Suppressor macrophage treated with lipopolysaccharide for 1 hour (primary cell): ENCODE measurements at places on chromosomes 7 and 10.

DNA sequence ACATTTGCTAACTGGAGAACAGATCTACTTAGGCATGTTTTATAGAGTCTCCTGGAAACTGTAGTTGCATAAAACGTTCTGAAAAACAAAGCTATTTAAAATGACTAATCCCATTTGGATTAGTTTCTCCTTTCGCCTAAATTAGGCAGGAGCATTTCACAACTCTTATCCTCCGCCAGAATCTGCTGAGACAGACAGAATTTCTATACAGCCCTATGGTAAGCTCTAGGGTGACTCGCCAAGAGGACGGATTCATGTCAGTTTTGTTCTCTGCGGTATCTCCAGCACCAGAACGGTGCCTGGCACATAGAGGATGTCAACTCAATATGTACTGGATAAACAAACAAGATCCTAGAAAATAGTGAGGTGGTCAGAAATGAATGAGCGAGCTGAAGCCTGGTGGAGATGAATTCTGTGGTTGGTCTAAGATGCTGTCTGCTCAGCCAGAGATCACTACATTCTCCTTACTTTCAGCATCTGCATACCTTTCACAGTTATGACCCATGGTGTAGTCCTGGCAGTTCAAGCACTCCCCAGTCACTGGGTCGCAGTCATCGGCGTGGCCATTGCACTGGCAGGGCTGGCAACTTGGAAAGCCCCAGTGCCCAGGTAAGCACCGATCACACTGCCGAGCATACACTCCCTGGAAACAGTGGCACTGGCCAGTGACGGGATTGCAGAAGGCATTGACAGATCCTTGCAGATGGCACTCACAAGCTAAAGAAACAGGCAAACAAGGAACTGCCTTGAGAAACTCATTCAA, 44.0 kb downstream of the LAMB1 start:
- DNase-seq = peak; percentile 49

- no peak for DNase-seq
Measured at GRCh38 chr7:47197486-47197885, 384.4 kb downstream of the TNS3 start.

DNA sequence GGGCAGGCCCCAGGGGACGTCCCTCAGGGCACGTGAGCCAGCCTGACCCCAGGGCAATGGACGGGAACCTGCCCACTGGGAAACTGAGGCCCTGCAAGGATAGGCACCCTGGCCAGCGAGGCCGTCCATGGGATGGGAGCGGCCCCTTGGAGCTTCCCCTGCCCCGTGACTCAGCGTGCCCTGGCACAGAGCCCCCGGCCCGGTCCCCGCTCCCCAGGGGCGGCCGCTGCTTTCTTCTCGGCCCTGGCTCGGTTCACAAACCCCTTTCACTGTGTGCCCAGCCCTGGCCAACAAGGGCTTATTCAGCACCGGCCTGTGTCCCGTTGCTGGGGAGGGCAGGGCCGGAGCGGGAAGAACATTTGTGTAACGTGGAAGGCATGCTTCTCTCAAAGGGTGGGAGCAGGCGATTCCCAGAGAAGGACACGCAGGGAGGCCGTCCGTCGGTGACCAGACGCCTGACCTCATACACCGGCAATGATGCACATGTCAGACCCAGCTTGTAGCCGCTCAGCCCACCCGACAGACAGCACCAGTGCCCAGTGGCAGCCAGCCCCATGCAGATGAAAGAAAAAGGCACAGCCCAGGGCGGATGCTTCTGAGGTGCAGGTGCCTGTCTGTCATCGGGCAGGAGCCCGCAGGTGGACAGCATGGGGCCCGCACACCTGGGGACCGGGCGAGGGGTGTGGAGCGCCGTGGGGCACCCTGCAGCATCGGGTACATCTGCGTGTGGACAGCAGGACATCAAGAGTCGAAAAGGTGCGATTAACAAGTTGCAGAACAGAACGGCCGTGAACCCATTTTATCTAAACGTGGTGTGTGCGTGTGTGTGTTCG, 94.5 kb downstream of the PDGFA start:
- DNase-seq = no peak

DNA sequence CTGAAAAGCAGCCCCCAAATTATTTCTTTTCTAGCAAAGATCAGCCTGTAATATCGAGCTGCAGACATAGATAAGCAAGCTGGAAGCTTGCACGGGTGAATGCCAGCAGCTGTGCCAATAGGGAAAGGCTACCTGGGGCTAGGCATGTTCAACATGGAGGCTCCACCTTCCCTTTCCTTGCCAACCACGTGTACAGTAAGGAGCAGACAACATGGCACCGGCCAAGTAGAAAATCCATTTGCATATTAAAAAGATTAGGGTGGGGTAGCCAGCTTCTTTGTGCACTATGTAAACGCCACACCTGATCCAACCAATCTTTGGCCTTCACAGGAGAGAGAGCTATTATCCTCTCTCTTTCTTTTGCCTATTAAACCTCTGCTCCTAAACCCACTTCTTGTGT, 56.7 kb upstream of the SEPHS1 start:
- DNase-seq = no peak

- DNase-seq = peak; percentile 53
Measured at GRCh38 chr10:128063736-128064107, 62.5 kb downstream of the MKI67 start.

DNA sequence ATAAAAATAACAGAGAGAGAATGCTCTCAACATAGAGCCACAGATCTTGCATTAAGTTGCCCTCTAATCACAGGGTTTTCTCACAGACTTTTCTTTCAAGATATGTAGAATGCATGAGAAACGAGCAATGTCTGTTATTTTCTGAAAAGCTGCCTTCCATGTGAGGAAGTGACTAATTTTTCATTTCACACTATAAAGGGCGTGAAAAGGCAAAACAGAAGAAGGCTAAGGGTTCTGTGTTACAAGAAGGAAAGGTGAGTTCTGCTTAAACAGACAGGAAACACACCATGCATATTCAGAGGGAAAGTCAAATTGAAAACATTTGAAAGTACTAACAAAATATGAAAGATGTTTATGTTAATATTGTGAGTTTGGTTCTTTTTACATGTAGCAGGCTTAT, 189.2 kb downstream of the SEMA3D start:
- no peak for DNase-seq

DNA sequence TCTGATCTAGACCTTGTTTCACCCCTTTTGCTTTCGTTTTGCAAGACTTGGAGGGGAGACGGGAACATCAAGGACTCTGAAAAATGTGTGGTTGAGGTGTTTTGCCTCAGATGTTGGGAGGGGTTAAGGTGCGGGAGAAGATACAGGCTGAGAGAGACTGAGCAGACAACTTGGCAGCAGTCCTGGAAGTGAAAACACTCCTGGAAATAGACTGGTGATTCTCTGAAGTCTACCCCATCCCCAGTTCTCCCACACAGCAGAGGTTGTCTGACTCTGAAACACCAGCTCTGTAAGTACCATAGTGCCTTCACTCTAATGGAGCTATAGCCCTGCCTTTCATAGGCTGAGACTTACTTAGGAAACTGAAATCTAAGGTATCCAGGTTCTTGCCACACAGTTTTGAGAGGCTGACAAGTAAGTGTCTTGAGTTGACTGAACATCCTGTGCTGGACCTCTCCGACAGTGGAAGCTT, 152.5 kb downstream of the PPP1R9A start:
- no peak for DNase-seq

GRCh38 chr7:138948403-138948802, 32.8 kb downstream of the KIAA1549 start:
- no peak for DNase-seq

GRCh38 chr10:114538181-114538906, 119.7 kb downstream of the ABLIM1 start:
- DNase-seq = no peak

DNA sequence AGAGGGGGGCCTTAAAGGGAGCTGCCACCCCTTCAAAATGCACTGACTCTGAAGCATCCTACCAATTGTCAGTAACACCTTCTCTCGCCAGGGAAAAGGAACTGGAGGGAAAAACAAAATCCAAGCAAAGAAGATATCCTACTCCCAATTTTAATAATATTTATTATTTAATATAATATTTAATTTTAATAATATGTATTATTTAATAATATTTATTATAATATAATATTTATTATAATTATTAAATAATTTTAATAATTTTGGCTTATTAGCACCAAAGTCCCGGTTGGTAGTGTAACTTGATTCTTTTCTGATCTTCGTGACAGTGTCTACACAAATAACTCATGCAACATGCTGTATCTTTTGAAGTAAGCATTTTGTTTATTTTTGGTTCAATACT, 58.6 kb upstream of the AGBL3 start:
- DNase-seq = no peak

GRCh38 chr10:131819241-131820072, 81.4 kb upstream of the PPP2R2D start:
- no peak for DNase-seq

GRCh38 chr10:131725581-131726069, 175.2 kb upstream of the PPP2R2D start:
- peak; percentile 52 for DNase-seq

GRCh38 chr10:114801411-114801813, 20.2 kb upstream of the FHIP2A start:
- no peak for DNase-seq

DNA sequence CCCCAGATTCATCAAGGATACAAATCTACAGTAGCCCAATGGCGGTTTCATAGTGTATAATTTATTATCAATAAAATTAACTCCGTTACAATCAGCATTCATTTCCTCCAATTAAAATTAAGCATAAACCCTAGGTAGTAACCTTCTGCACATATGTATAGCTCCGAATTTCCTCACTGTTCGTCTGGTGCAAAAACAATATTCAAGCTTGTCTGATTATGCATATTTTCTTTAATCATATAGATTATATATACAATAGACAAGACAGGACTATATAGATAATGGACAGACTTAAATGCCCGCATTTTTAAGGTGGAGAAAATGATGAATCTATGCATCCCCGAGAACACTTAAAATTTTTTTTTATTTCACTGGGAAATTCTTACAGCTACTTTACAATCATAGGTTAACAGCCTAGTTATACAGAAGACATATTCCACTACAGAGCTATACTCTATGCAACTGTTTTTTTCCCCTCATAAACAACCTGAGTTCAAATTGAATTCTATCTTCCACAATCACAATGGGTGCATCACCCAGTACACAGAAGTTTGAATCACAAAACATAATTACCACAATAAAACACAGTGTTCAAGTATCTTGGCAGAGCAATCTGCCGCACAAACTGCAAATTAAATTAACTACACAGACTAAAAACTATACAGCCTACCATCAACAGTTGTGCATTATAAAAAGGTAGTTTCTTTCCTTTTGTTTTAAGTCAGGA, 2.6 kb downstream of the HOXA9 start:
- DNase-seq = no peak

DNA sequence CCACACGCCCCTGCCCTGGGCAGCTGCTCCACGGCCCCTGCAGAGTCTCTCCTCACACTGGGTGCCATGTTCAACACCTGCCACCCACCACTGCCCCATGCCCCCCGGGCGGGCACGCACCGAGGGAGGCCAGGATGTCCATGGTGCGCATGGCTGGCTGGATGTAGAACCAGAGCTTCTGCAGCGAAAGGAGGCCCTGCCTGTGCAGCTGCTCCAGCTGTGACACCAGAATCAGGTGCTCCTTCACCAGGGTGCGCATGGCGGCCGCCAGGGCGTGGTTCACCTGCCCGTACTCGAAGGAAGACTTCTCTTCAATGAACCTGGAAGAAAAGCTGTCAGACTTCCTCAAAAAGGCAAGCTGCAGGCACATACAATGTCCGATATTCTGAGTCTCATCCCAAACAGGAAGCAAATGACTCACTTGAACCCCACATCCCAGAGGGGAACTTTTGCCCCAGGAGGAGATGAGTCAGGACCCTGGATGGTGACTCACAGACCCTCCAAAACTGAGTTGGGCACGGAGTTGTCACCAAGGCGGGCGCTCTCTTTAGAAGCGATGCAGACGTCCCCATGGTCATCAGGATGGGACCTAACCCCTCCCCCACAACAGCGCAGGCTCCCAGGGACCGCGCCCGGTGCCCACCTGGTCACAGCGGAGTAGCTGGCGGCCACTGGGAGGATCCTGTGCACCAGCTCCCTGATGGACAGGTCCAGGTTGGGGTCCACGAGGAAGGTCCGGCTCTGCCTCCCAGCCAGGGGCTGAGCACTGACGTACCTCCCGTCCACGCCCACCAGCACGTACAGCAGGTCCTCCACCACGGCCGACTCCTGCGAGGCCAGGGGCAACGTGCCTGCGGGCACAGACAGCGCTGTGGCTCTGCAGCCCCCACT, 15.5 kb downstream of the TUBGCP2 start:
- DNase-seq = peak; percentile 98

DNA sequence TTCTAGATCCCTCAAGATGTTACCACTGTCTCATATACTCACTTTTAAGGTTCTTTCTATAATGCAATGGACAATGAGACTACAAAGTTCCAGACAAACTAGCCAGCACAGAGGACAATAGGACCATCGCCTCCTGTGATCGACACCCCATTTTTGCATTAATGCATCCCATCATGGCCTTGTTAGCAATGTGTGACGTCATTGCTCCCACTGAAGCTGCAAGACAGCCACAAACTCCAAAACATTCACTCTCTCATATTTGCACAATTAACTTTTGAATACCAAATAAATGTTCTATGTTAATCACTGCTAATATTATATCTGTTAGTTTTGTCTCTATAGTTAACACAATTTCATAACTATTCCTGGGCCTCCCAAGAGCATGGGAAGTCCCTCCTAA, 88.8 kb upstream of the TMEM72 start:
- no peak for DNase-seq

GRCh38 chr10:105759669-105760068, 1118.6 kb downstream of the SORCS3 start:
- no peak for DNase-seq

GRCh38 chr10:71981015-71981875, 17.1 kb downstream of the CHST3 start:
- DNase-seq = no peak

DNA sequence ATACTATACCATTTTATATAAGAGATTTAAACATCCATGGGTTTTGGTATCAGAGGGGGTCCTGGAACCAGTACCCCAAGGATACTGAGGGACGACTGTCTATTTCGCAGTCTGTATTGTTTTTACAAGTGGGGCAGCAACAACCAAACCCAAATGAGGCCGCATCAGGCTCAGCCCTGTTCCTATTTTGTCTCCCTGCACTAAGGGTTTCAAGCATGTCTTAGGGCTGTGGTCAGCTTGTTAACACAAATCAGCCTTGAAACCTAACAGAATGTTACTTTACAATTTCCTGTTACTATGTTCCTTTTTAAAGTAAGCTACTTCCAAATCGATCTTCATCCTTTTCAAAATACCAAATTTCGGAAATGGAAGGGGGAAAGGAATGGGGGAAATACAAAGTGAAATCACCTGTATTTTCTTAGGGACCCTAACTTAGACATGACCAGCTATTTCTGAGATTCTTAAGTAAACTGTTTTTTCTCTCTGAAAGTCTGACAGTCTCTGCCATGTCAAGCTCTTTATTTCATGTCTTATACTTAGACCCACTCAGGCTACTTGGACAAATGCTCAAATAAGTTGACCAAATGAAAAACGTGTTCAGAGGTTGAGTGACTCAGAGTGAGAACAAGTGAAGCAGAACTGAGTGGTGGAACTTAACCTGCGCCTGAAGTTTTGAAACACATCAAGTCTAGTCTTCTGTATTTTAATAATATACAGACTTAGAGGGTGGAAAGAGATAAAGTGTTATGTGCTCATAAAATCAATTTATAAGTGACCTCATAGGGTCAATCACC, 75.8 kb downstream of the C1GALT1 start:
- peak; percentile 52 for DNase-seq
